Adrenal gland (tissue), 19 donors: ENCODE measurements at places on chromosomes 1 and 21. TPM values are rescaled to one million over a fixed set of nuclear protein-coding genes. Genes with fewer than 3 reads are reported as not detected.

HRNR gene
- not detected for total RNA-seq

CFAP57 gene
- total RNA-seq: 0.06 TPM

IL23R gene
- total RNA-seq: 1.9 TPM

AHCTF1 gene
- total RNA-seq: 28.5 TPM

DNASE2B gene
- not detected for total RNA-seq

ST6GALNAC5 gene
- total RNA-seq: 27.7 TPM

NUF2 gene
- total RNA-seq: 2.9 TPM

PKLR gene
- total RNA-seq: 0.18 TPM

XKR8 gene
- 4.3 TPM for total RNA-seq

PLA2G4A gene
- 12.3 TPM for total RNA-seq

RPTN gene
- not detected for total RNA-seq

GIPC2 gene
- 38.0 TPM for total RNA-seq

GORAB gene
- 9.1 TPM for total RNA-seq

ERICH3 gene
- 0.53 TPM for total RNA-seq

GJA4 gene
- total RNA-seq: 26.3 TPM

RCSD1 gene
- 15.4 TPM for total RNA-seq

DNA sequence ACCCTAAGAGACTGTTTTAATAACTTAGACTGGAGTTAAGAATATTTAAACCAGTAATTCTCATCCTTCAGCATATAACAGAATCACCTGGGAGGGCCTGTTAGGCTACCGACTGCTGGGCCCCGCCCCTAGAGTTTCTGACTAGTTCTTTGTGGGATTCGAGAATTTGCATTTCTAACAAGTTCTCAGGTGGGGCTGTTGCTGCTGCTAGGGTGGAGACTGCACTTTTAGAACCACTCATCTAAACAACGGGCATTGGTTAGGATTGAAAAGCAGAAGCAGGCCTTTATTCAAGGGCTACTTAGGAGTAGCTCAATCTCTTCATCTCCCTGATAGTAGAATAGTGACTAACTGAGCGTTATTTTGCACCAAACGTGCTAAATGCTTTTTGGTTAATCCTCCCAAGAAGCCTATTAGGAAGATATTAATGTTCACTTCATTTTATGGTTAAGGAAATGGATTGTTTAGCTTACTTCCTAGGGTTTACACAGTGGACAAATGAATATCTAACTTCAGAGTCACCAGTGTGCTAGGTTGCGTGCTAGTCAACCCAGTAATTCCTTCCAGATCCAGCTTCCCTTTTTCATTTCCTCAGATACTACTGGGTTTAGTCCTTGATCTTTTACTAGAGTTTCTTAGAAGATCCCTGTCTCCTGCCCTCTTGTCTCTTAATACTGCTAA is 31.1 kb upstream of the UAP1 start:
- no peak for DNase-seq
- H3K27ac ChIP-seq: no peak overlapping the region
- H3K4me1 ChIP-seq: no peaks in the 10 kb centered on the region
- no peak overlapping the region for H3K4me3 ChIP-seq
- no peaks in the 10 kb centered on the region for H3K27me3 ChIP-seq

GRCh38 chr1:8510041-8510823 is 192.3 kb downstream of the SLC45A1 start:
- H3K36me3 ChIP-seq: no peaks in the 10 kb centered on the region
- no peak overlapping the region for H3K4me3 ChIP-seq
- DNase-seq: no peak
- no peaks in the 10 kb centered on the region for H3K27me3 ChIP-seq

GRCh38 chr1:224266915-224267856 is 62.8 kb downstream of the NVL start:
- no peaks in the 10 kb centered on the region for H3K27me3 ChIP-seq
- no peak overlapping the region for H3K27ac ChIP-seq
- DNase-seq: no peak
- H3K36me3 ChIP-seq: peaks cover 4% of the 10 kb centered on the region
- H3K4me3 ChIP-seq: no peak overlapping the region
- peaks cover 7% of the 10 kb centered on the region for H3K4me1 ChIP-seq

GRCh38 chr1:64515427-64515826 is 45.5 kb downstream of the CACHD1 start:
- no peak overlapping the region for H3K4me3 ChIP-seq
- H3K27me3 ChIP-seq: no peaks in the 10 kb centered on the region
- DNase-seq: peak; percentile 78
- H3K36me3 ChIP-seq: no peaks in the 10 kb centered on the region
- H3K27ac ChIP-seq: no peak overlapping the region

- H3K27ac ChIP-seq: no peak overlapping the region
- H3K36me3 ChIP-seq: peaks cover 51% of the 10 kb centered on the region
- DNase-seq: no peak
- H3K4me1 ChIP-seq: peaks cover 14% of the 10 kb centered on the region
- H3K4me3 ChIP-seq: no peak overlapping the region
Measured at GRCh38 chr21:44849616-44850130, 23.8 kb downstream of the PTTG1IP start.

DNA sequence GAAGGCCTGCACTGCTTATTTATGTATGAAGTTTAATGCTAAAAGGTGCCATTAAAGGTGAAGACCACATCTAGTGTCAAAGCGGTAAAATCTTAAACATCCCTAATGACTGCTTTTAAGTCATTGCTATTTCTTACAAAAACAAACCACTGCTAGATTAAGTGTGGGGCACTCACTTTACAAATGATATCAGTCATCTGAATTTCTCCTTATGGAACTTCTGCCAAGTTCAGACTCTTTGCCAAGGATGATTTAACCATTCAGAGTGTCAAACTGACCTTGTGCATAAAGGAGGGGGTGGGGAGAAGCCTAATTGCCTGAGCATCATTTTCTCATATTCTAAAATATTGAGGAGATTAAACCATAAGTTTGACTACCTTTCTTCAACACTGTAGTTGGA is 271.5 kb downstream of the TGFB2 start:
- no peak overlapping the region for H3K4me3 ChIP-seq
- no peak overlapping the region for H3K27ac ChIP-seq
- no peak for DNase-seq
- no peaks in the 10 kb centered on the region for H3K36me3 ChIP-seq
- H3K4me1 ChIP-seq: no peaks in the 10 kb centered on the region

DNA sequence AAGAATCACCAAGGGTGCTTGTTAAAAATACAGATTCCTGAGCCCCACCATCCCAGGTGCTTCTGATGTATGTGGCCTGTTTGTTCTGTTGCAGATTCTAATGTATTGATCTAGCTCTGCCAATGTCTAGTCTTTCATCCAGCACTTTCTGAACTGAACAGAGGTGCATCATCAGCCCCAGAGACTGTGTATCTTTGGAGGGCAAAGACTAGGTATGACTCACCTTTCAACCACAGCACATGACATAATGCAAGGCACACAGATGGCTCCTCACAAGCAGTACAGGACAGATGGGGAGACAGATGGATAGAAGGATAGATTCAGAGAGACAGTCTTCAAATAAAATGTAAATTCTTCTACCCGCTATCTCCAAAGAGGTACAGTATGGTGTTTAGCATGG is 32.3 kb downstream of the CD58 start:
- peaks cover 13% of the 10 kb centered on the region for H3K4me1 ChIP-seq
- DNase-seq: no peak

DNA sequence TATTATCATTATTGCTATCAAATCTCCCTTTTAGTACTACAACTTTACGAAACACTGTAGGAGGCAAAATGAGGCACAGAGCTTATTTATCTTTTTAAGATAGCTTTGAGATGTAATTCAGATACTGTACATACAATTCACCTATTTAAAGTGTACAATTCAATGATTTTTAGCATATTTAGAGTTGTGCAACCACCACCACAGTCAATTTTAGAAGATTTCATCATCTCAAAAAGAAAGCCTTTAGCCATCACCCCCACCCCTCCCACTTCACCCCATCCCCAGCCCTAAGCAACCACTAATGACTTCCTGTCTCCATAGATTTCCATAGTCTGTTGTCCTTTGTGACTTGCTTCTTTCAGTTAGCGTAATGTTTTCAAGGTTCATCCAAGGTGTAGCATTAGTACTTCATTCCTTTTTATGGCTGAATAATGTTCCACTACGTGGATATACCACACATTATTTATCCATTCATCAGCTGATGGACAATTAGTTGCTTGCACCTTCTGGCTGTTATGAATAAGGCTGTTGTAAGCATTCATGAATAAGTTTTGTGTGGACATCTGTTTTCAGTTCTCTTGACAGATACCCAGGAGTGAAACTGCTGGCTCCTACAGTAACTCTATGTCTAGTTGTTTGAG is 9.4 kb upstream of the CAPN9 start:
- no peaks in the 10 kb centered on the region for H3K36me3 ChIP-seq
- no peaks in the 10 kb centered on the region for H3K4me1 ChIP-seq
- no peak overlapping the region for H3K4me3 ChIP-seq
- H3K27ac ChIP-seq: no peak overlapping the region
- H3K27me3 ChIP-seq: no peaks in the 10 kb centered on the region
- DNase-seq: no peak

GRCh38 chr21:41897700-41898099 is 18.6 kb upstream of the PRDM15 start:
- peak overlapping the region; percentile 92 for H3K27ac ChIP-seq
- H3K4me3 ChIP-seq: no peak overlapping the region
- H3K27me3 ChIP-seq: no peaks in the 10 kb centered on the region

GRCh38 chr1:51305371-51305823 is 25.0 kb downstream of the TTC39A start:
- H3K27me3 ChIP-seq: no peaks in the 10 kb centered on the region
- no peaks in the 10 kb centered on the region for H3K36me3 ChIP-seq
- H3K27ac ChIP-seq: no peak overlapping the region
- H3K4me3 ChIP-seq: no peak overlapping the region
- H3K4me1 ChIP-seq: peaks cover 4% of the 10 kb centered on the region

GRCh38 chr1:237779356-237779755 is 111.4 kb downstream of the ZP4 start:
- H3K27me3 ChIP-seq: no peaks in the 10 kb centered on the region
- no peaks in the 10 kb centered on the region for H3K36me3 ChIP-seq
- DNase-seq: no peak
- no peaks in the 10 kb centered on the region for H3K4me1 ChIP-seq
- H3K4me3 ChIP-seq: no peak overlapping the region
- no peak overlapping the region for H3K27ac ChIP-seq

GRCh38 chr1:94070865-94071264 is 50.1 kb downstream of the ABCA4 start:
- no peaks in the 10 kb centered on the region for H3K27me3 ChIP-seq
- no peaks in the 10 kb centered on the region for H3K36me3 ChIP-seq

- DNase-seq: no peak
- no peaks in the 10 kb centered on the region for H3K4me1 ChIP-seq
- no peaks in the 10 kb centered on the region for H3K27me3 ChIP-seq
- no peak overlapping the region for H3K27ac ChIP-seq
- peaks cover 42% of the 10 kb centered on the region for H3K36me3 ChIP-seq
- no peak overlapping the region for H3K4me3 ChIP-seq
Measured at GRCh38 chr1:7831458-7831857, 21.4 kb downstream of the UTS2 start.

DNA sequence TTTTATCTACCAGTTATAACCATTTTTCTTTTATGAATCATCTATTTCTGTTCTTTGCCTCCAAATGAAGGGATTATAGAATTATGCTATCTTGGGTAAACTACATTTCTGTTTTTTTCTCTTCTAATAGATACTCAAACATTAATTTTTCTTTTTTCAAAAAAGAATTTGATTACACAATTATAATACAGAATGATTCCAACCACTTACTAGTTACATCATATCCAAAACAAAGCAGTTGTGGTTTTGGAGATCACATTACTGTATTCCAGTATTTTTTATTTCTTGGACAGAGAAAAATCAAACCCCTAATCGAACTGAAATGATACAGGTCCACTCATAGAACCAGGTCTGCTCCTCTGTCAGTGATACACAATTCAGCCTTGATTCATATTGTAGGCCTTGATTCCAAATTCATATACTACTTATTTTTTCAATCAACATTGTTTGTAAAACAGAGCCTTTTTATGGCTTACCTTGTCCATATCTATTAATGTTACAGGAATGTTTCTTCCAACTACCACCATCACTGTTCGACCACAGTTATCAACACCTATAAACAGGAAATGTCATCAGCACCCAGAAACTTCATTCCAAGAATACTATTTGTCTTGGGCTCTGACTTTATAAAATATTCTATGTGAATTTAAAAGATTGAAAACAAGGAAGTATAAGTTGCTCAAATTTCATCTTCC is 43.2 kb downstream of the GDAP2 start:
- H3K4me1 ChIP-seq: no peaks in the 10 kb centered on the region
- H3K27me3 ChIP-seq: no peaks in the 10 kb centered on the region
- no peak overlapping the region for H3K4me3 ChIP-seq
- DNase-seq: no peak

DNA sequence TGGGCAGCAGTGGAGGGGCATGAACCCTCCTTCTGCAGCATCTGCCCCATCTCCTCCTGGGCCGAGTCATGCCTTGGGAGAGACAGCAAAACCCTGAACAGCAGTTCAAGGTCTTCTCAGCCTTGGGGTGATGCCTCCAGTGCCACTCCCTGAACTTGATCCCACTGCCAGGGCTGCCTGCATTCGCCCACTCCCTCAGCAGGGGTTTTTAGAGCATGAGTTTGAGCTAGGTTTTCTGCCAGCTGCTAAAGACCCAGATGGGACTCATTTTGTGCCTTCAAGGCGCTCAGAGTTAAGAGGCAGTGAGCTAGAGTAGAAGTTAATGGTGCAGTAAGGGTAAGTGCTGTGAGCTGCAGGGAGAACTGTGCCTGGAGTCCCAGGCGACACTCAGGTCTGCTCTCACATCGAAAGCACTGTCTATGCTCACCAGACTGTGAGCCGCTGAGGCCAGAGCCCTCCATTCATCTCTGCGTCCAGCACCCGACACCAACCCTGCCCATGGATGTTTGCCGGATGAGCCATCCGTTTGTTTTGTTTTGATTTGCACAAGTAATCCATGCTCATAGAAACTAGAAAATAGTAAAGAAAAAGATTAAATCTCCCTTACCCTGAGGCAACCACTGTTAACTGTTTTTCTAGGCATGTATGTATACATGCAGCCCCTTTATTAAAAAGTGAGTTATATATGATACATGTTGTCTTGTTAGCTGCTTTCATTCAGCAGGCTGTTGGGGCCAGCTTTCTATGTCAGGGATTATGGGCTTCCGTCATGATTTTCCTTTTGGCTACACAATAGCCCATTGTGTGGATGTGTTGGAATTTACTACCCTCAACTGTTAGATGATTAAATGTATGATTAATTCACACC is 67.8 kb downstream of the VPS26C start:
- no peaks in the 10 kb centered on the region for H3K36me3 ChIP-seq
- no peaks in the 10 kb centered on the region for H3K27me3 ChIP-seq
- DNase-seq: no peak
- H3K4me1 ChIP-seq: no peaks in the 10 kb centered on the region

- no peak overlapping the region for H3K4me3 ChIP-seq
- no peaks in the 10 kb centered on the region for H3K27me3 ChIP-seq
- no peak for DNase-seq
- H3K4me1 ChIP-seq: no peaks in the 10 kb centered on the region
Measured at GRCh38 chr1:10989095-10989494, 23.4 kb upstream of the TARDBP start.

GRCh38 chr1:230189341-230189740 is 122.3 kb downstream of the GALNT2 start:
- no peaks in the 10 kb centered on the region for H3K27me3 ChIP-seq
- H3K27ac ChIP-seq: peak overlapping the region; percentile 67
- DNase-seq: no peak
- H3K36me3 ChIP-seq: no peaks in the 10 kb centered on the region
- H3K4me1 ChIP-seq: peaks cover 23% of the 10 kb centered on the region

- H3K4me3 ChIP-seq: no peak overlapping the region
- H3K36me3 ChIP-seq: peaks cover 17% of the 10 kb centered on the region
- no peak for DNase-seq
- H3K27ac ChIP-seq: no peak overlapping the region
- H3K27me3 ChIP-seq: no peaks in the 10 kb centered on the region
- H3K4me1 ChIP-seq: no peaks in the 10 kb centered on the region
Measured at GRCh38 chr1:230916587-230917283, 48.4 kb upstream of the C1orf198 start.
